ENCODE measurements at places on chromosomes 2 and 18.

DNA sequence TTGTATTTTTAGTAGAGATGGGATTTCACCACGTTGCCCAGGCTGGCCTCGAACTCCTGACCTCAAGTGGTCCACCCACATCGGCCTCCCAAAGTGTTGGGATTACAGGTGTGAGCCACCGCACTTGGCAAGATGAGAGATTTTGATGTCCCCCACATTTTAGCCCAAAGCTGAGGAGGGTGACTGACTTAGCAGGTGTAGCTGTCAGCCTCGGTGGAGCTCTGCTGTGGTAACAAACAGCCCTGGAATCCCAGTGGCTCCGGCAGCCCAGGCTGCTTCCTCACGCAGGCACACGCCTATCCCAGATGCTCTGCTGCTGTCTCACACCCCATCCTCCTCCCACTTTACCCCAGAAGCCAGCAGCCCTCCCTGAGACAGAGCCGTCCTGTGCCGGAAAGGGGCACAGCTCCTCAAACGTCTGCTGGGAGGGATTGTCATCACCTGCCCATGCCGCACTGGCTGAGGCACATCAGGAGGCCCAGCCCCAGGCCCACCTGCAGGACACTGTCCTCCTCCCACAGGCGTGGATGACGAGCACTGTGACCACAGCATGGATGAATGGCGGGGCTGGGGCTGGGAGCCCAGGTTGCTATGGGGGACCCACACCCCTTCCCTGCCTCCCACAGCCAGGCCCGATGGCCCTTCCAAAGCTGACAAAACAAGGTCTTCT is 10.6 kb upstream of the BOK start:
- no peak for DNase-seq

DNA sequence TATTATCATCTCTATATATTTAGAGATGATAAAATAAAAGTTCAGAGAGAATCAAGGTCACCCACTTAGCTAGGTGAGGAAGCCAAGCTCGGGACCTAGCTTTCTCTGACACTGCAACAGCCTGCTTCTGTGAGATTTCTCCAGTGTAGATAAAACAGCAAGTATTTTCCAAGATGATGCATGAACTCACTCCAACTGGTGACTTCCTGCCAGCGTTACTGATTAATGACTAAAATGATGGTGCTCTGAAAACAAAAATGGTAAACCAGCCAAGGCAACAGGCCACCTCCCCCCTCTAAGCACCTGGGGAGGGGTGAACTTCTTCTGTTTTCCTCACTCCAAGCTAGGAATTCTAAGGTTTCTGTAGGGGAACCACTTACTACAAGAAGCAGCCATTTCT is 510.2 kb upstream of the ID2 start:
- DNase-seq: no peak

DNA sequence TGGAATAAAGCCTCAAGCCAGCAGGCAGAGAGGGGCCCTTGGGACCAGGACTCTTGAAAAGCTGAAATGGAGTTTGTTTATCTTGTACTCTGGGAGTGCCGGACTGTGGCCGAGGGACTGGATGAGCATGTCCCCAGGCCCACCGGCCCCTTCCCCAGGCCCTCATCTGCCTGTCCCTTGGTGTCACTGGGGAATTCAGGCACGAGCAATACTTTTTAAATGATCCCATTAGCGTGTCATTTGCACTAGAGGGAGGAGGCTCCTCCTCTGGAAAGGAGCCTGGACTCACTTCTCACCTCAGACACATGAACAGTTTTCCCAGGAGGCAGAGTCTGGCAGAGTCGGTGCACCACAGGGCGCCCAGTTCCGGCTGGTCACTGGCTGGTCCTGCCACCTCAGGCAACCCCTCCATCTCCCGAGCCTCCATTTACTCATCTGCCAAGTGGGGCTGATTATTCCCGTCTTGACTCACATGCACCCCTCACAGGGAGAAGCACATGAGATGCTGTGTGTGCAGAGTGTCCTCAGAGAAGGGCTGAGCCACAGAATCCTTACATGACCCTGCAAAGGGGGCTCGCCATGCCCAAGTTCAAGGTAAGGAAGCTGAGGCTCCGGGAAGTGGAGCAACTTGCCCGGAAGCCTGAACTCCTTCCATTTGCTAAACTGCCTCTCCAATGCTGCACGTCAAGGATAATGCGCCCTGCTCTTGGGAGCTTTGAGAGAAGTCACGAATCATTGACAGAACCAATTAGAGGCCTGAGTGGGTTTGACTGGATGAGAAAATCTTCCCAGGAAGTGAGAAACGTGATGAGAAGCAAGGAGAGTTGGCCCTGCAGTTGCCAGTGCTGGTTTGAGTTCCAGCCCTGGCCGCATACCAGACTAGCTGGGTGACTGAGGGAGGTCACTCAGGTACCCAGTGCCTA is 26.7 kb downstream of the CIB4 start:
- DNase-seq: no peak

- no peak for DNase-seq
Observed at GRCh38 chr2:148653437-148653836, 8.9 kb downstream of the EPC2 start.

DNA sequence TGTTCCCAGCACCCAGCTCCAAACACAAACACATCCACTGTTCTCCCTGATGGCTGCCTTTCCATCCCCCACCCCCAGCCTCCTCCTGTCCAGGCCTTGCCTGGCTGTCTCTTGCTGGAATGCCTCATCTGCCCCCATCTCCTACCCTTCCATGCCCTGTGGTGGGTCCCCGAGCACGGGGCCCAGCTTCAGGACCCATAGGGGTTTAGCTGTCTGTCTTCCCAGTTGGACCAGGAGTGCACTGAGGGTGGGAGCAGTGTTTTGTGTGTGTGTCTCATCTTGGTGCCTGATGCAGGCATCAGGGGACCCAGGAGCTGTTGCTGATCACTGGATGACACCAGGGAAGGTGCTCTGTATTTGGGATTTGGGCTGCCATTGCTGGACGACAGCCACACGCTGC is 34.5 kb downstream of the GLI2 start:
- no peak for DNase-seq

DNA sequence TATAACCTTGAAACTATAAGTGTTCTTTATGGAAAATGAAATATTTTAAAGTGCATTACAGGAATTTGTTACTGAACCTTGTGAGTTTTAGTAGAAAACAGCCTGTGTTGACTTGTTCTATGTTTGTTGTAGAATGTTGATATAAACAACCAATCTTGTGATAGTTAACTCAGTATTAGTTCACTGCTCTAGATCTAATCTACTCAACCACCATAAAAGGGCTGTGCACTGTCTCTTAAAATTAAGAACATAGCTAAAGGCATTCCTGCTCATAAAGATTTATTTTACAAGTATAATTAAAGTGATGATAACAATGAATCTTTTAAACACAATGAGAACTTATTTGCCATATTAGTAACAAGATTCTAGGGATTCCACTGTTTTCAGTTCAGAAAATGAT is 110.5 kb upstream of the KLF7 start:
- no peak for DNase-seq

DNA sequence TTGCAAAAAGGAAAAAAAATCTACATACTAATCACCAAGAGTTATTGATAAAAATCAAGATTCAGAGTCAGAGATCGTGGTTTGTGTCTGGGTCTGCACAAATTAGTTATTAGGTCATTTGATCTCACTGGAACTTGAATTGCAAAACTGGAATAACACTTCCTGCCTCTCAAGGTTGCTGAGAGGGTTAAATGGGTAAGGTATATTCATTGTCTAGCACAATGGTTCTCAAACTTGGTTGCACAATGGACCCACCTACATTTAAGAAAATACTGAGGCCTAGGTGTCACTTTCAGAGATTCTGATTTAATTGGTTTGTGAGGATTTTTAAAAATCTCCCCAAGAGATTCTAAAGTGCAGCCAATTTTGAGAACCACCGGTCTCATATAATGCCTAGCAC is 84.8 kb downstream of the COBLL1 start:
- no peak for DNase-seq

- DNase-seq: peak; percentile 79
Observed at GRCh38 chr2:39216346-39217191, 27.2 kb downstream of the CDKL4 start.

GRCh38 chr2:23452853-23453420 is 68.0 kb downstream of the KLHL29 start:
- DNase-seq: no peak

DNA sequence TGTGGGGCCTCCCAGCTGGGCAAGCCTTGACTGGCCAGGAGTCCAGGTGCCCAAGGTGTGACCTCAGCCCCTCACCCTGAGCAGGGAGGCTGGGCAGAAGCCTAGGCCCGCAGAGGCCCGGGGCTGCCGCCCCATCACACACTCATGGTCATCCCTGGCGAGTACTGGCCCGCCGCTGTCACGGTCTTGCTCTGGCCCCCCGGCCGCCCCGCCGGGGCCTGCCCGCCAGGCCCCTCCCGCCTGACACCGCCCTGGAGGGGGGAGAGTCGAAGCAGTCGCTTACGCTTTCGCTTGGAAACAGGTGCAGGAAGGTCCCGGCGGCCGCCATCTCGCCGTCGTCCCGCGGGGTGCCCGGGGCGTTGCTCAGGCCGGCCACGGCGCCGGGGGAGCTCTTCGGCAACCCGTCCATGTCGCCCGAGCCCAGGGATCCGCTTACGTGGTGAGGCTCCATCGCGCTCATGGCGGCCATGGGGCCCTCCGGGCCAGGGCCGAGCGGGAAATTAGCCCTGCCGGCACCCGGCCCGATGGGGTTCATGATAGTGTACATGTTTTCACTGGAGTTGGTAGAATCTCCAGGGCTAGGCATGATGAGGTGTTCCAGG is 26.6 kb upstream of the ANKRD62 start:
- no peak for DNase-seq

- DNase-seq: no peak
Observed at GRCh38 chr2:118047380-118047826, 33.5 kb upstream of the CCDC93 start.

- no peak for DNase-seq
Observed at GRCh38 chr2:62001431-62001830, 96.0 kb downstream of the COMMD1 start.

- no peak for DNase-seq
Observed at GRCh38 chr2:127146071-127146725, 39.2 kb upstream of the BIN1 start.

- DNase-seq: no peak
Observed at GRCh38 chr2:134785659-134786430, 52.6 kb upstream of the ACMSD start.

DNA sequence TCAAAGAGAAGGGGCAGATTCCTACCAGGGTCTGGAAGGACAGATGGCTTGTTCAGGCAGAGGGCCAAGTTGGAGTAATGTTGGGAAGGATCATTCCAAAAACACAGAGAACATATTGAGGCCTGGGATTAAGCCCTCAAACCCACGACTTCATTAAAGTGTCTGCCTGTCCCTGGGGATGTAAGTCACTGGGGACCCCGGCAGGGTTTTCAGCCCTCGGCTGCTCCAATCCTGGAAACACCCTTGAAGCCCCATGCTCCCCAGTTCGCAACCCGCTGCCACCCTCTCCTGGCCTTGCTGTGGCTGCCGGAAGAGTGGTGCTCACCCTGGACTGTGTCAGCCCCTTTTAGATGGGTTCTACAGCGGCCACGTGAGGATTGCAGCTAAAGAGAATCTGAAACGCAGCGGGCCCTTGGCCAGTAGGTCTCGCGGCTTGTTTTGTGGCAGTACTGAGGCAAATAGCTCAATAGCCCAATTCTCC is 79.9 kb downstream of the EPAS1 start:
- no peak for DNase-seq

GRCh38 chr2:204557604-204558003 is 12.3 kb downstream of the PARD3B start:
- DNase-seq: no peak

GRCh38 chr18:39776766-39777165 is 2178.3 kb upstream of the PIK3C3 start:
- no peak for DNase-seq

DNA sequence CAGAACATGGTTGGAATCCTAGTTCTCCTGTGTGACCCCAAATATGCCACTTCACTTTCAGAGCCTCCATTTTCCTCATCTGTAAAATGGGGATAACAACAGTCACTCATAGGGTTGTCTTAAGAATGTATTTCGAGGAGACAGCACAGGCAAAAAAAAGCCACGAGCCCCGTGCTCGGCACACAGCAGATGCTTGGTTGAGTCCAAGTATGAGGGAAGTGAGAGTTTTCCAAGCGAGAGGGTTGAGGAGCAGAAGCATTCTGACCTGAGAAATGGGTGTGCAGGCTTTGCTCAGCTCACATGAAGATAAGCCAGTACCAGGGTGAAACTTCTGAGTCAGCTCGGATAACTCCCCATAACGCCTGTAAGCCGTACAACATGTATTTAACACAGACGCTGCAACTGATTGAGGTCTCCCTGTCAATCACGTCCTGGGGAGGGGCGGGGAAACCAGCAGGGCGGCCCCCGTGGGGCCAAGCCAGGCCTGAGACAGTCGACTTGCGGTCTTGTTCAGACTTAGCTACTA is 23.0 kb upstream of the ODC1 start:
- DNase-seq: no peak

DNA sequence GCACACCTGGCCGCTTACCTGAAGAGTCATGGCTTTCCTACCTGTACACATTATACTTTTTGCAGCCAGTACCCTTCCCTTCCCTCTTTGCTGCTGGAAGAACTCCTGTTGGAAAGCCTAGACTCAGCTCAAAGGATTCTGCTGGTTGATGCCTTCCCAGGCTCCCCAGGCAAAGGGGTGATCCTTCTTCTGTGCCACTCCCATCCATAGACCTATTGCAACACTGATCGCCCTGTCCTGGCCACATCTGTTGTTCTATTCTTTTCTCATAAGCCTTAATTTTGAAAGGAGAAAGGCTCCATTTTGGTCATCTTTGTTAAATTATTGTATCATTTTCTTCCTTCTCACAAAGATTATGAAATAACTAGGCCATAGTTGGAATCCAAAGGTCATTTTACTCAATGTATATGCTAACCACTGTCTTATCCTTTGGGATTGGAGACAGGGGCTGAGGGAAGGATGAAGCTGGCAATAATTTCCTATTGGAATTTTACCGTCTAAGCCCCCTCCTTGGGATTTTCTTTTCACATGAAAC is 3.4 kb upstream of the PRKCE start:
- DNase-seq: no peak

- no peak for DNase-seq
Observed at GRCh38 chr2:105754011-105754410, 9.3 kb downstream of the NCK2 start.

DNA sequence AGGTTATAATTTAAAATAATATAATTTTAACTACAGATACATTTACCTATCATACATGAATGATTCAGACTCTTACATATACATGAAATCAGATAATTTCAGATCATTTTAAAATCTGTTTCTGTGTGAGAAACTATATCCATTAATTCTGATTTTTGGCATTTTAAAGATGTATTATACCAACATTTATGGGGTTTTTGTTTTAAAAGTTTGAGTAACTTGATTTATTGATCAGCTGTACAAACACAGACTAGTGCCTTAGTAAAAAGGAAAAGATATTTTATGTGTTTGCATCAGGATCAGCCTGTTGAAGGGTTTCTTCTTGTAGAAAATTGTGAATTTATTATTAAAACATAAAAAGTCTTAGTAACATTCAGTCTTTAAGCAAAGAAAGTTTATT is 59.9 kb downstream of the KIAA1328 start:
- DNase-seq: no peak

GRCh38 chr18:59861009-59861408 is 38.8 kb upstream of the PMAIP1 start:
- DNase-seq: no peak

DNA sequence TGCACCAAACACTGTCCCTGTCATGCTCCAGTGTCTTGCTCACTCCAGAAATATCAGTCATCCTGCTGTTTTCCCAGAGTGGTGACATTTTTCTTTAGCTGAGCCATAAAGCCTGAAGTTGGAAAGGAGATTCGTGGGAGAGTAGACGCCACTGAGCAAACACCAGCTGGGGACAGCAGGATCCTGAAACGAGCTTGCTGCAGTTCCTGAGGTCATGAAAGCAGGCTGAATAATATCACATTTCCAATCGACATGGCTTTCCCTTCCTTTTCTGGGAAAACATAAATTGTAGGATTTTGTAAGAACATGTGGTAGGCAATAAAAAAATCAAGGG is 276.4 kb downstream of the CDCA7 start:
- DNase-seq: no peak
